ENCODE measurements at places on chromosomes 2 and 18.

GRCh38 chr2:197952540-197953202, 148.3 kb downstream of the PLCL1 start:
- peak; percentile 13 for DNase-seq

DNA sequence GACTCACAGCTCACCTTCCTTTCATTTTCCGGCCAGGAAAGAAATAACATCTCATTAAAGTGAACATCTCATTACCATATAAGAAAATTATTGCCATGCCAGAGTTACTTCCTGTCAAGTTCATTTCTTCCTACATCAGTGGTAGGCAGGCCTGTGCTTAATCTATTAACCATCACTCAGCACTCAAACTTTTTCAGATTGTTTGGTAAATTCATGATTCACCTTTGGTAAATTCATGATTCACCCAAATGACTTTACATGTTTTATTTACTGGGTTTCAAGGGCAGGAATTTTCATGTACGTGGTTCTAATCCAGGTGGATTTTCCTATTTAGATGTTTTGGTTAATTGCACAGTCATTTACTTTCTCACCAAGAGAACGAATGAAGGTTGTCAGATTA, 116.5 kb downstream of the CSRNP3 start:
- no peak for DNase-seq

DNA sequence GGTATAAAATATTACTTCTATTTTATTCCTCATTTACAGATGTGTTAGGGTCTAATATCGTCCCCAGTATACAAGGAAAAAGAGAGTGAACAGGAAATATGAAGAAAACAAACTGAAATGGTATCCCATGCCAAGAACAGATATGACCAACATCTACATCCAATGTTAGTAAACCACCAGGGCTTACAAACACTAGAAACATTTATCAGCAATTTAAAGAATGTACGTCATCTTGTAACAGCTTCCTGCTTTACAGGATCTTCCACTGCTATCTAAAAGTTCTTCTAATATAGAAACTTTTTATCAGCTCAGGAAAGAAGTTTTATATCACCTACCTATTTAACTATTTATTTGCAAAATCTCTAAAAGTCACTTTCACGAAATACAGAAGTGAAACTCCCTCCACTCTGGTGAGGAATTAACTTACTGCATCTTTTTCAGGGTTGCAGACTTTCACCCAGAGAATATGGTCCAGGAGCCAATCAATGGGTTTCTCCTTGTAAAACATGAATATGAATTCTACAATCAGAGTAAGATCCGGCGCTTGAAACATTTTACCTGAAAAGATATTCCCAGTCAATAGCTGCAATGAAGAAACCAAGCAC, 35.2 kb downstream of the UNC50 start:
- no peak for DNase-seq

GRCh38 chr18:56902653-56903052, 244.2 kb upstream of the BOD1L2 start:
- DNase-seq: no peak

DNA sequence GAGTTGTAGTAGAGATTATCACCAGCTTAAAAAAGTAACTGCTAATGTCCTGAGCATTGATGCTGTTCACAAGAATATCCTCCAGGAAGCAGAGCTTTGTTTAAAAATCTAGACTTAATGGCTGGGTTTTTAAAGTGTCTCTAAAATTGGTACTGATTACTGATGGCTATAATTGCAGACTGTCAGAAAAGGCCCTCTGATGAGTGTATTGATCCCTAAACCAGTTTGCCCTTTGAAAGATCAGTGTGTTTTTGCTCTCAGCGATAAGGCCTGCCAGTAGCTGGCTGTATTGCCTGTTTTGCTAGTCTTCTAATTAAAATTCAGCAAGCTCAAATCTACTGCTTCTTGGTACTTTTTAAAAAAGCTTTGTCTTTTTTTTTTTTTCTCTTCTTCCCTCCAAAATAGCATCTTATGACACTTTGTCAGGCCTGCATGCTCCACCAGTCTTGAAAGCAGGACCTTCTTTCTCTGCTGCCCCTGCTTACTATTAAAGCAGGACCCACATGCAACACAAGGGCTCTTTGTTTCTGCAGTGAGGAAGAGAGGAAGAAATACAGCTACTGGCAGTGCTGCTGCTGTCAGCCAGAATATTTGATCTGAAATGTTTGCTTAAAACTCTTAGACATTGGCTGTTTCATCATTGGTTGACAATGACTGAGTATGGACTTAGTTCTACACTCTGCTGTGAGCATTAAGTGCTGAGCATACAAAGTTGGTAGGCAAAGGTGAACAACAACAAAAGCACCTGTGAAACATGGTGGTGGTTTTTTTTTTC, 1.8 kb downstream of the SEC11C start:
- DNase-seq: no peak

DNA sequence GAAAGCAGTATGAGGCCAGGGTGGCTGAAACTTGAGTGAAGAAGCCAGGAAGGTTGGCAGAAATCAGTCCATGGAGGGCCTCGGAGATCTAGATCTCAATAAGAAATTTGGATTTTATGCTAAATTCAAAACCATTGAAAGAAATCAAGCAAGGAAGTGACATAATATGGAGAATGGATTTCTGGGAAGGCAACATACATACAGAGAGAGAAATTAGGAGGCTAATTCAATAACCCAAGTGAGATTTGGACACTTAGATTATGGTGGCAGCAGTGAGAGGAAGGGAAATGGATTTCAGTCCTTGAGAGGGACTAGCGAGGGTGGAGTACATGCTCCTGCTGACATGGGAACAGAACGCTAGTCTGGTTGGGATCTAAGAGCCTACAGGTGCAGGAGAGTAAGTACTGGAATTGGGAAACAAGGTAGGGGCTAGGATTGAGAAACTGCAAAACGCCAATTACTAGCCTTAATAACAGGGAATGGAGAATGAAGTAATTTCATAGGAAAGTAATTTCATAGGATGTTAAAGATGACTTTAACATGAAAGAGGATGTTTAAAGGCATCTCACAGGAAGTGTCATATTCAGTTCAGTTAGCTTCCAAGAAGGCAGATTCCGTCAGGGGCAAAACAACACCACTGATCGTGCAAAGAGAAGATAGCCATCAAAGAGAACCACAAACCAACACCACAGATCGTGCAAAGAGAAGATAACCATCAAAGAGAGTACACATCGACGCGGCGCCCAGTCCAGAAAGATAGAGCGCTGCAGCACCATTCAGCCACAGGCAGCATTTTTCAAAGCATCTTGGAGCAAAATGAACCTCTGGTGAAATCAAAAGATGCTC, 27.2 kb downstream of the CDKL4 start:
- DNase-seq: peak; percentile 86

DNA sequence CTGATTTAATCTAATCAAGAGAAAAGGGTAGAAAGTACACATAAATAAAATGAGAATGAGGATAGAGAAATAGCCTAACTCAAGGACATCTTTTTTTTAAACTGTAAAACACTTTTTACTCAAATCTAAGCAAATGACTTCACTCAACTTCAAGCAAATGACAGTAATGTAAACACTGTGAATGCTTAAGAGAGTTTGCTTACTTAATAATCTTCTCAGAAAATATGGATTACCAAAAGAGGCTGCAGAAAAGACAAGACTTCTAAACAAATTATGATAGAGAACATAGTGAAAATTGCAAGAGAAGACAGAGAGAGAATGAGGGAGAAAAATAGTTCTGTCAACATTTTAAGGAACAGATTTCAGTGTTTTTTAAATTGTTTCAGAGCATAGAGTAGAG, 52.5 kb downstream of the FAM124B start:
- DNase-seq: no peak

DNA sequence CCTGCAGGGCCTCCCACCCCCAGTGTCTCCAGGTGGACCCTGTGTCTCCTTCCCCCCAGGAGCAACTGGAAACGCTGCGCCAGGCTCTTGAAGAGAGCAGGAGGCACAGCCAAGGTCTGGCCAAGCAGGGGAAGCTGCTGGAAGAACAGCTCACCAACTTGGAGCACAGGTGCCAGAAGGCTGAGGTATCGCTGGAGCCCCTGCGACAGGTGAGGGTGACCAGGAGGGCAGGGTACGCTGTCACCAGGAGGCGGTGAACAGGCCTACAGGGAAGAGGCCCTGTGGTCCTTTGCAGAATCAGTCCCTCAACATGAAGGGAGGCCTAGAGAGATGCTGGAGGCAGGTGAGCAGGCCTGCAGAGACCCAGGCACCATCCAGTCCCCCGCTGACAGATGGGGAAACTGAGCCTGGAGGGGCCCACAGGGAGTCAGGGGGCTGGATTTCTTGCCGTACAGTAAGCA, 15.6 kb upstream of the SNED1 start:
- DNase-seq: no peak

- no peak for DNase-seq
Measured at GRCh38 chr2:1556776-1557466, 143.7 kb downstream of the TPO start.

GRCh38 chr2:57598551-57598950, 448.1 kb upstream of the VRK2 start:
- no peak for DNase-seq

GRCh38 chr2:227848146-227848545, 23.3 kb upstream of the DAW1 start:
- DNase-seq: no peak

DNA sequence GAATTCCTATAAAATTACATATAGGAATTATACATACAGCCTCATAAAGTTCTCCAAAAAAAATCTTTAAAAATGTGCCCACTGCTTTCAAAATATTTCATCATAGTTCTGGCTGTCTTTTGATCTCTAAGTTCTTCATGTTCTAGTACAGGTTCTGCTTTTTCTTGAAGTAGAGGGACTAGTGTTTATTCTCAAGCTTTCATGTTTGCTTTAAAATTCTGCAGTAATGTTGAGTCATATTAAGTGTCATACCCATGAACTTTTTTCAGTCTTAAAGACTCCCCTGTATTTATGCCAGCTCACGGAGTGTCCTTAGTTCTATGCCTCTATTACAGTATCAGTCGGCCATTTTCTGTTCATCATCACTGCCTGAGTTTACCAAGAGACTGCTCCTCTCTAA, 54.8 kb upstream of the CCDC141 start:
- no peak for DNase-seq

DNA sequence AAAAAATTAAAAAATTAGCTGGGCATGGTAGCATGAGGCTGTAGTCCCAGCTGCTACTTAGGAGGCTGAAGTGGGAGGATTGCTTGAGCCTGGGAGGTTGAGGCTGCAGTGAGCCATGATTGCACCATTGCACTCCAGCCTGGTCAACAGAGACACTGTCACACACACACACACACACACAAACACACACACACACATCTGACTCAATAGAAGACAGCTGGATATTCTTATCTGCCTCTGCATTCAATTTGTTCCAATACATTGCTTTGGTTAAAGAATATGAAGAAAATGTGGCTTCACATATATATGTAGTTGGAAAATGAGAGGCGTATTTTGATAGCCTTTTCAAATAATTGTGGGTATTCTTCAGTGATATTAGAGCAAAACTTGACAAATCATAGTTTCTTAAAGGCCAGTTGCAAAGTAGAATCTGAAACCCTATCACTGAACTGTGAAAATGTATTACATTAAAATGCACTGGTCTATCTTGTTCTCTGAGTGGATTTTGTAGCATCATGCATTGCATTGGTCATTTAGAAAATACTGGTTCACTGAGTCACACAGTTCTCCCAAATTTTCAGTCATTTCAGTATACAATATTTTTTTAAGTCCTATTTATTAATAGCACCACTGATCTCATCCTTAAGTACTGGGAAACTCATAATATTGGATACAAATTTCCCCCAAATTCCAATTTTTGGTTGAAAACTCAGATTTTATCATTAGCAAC, 140.9 kb downstream of the MCFD2 start:
- no peak for DNase-seq

DNA sequence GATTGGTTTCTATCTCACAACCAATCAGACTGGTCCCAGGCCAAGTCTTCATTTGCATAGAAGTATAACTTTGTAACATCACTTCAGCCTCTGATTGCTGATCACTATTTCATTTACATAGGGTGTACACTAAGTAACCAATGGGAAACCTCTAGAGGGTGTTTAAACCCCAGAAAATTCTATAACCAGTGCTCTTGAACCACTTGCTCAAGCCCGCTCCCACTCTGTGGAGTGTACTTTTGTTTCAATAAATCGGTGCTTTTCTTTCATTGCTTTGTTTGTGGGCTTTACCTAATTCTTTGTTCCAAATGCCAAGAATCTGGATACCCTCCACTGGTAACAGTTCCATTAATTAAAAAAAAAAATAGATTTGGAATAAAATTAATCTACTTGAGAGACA, 77.0 kb downstream of the TMEFF2 start:
- no peak for DNase-seq

- DNase-seq: no peak
Measured at GRCh38 chr2:45154144-45154543, 144.9 kb upstream of the SIX2 start.

DNA sequence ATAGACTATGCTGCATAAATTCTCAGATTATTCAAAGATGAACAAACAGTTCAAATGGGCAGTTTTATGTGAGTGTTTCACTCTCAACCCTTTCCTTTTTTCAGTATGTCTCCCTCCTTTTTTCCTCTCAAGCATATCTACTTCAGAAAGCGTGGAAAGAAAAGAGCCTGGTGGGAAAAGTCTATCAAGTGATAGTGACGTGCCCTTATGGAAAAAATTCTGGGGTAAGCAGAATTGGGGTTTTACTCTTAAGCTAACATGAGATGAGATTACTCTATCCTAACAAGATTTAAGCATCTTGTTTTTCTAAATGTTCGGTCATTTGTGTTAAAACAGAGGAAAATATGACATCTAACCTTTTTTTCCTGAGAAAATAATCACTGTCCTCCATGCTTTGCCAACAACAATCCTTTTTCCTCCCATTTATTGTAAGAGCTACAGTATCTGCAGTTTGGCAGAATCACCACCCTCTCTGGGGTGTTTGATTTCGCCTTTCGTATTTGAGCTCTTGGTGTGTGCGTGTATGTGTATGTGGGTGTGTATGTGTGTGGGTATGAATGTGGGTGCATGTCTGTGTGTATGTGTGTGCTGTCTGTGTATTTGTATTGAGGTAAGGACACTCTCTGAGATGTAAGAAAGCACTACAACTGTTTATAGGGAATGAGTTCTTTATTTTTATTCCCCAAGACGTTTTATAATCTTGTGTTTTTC, 143.9 kb upstream of the L3MBTL4 start:
- DNase-seq: no peak

- no peak for DNase-seq
Measured at GRCh38 chr2:20551260-20551944, 99.5 kb downstream of the HS1BP3 start.

- no peak for DNase-seq
Measured at GRCh38 chr2:40286721-40287120, 165.2 kb downstream of the SLC8A1 start.

- DNase-seq: no peak
Measured at GRCh38 chr2:240846873-240847595, 21.6 kb upstream of the AGXT start.
